ENCODE measurements at places on chromosomes 7 and 10. TPM values are rescaled to one million over a fixed set of nuclear protein-coding genes. Genes with fewer than 3 reads are reported as not detected.

DNA sequence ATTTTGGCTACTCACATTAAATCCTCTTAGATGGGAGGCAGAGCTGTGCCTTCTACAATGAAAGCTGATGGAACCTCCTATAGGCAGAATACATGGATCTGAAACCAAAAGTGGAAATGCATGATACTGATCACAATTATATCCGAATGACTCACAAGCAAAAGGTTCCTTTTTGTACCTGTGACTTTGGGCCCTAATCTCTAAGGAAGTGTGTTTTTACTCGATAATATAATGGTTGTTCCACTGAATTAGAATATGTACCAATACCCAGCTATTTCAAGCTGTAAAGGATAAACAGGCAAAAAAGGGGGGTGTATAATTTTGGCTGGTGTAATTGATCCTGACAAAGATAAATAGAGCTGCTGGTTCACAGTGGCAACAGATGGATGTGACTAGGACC lies 17.6 kb upstream of the LAMB1 start:
- no peak for DNase-seq

DNA sequence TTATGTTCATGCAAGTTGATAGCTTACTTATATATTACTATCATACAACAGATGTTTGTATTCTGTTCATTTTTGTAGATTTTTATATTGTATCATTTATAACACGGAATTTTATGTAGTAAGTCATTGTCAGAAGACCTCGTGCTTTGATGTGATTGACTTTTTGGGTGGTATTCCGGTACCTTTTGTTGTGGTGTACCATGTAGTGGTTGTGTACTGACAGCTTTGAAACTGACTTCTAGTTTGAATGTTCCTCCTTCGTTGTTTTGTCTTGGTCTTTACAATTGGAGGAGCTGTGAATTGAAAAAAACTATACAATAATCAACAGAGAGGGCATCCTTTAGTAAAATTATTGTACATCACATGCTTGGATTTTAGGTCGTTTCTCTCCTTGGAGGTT lies 61.5 kb downstream of the WAC start:
- no peak for DNase-seq

- DNase-seq = no peak
Observed at GRCh38 chr7:91515961-91516360, 251.7 kb downstream of the FZD1 start.

- DNase-seq = no peak
Observed at GRCh38 chr7:16114071-16114470, 307.3 kb downstream of the CRPPA start.

DNA sequence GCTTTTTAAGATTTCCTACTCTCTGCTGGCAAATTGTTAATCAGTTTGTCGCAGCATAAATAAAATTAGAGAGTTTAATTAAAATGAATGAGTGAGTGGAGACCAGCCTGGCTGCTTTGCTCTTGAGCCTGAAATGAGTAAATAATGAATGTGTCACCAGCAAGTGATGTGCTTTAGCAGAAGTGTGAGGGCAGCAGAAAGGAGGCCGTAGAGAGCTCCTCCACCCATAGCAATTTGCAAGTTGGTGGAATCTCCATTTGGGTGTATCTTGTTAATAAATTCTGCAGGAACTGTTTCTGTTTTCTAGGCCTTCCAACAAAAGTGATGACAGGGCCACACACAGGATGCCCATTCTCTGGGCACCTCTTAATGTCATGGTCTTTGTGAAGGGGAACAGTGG lies 18.8 kb upstream of the ERCC6 start:
- no peak for DNase-seq

DNA sequence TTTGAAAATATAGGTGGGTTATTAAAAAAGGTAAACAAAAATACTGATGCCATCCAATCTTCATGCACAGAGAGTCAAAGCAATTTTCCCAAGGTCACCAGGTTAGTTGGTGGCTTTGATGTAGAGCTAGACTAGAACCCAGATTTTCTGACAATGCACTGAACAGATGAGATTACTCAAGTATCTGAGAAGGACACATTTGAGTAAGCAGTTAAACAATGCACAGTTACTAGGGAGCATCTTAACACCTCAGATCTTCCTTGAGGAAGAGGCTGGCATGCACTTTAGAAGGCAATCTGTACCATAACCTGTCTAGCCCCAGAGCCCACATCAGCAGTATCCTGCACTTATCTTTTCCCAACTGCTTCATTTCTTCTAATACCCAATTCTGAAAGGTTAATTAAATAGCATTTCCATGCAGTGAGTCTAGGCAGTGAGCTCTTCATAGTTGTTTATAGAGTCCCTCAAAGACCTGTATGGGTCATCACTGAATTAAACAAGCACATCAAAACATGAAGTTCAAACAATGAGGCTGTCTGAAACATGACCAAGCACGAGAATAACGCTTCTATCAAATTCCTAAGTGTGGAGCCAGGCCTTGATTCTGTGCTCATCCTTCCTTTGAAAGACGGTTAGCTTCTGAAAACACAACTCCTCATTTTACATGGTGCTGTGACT lies 38.2 kb upstream of the ANK3 start:
- no peak for DNase-seq

DNA sequence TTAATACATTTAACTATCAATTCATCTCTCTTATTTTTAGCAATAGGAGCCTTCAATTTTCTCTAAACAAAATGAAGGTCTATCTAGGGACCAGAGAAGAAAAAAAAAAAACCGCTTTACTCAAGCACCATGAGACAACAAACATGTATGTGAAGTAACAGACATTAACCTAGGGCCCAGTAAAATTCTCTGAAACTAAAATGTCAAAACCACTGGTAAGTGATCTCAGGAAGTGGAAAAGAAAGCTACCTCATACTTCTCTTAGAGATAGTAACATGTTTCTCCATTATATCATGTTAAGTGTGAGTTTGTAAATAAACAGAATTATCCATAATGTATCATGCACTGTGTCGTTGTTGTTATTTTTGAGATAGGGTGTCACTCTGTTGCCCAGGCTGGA lies 35.4 kb upstream of the PTER start:
- no peak for DNase-seq

- DNase-seq = no peak
Observed at GRCh38 chr7:45924283-45924682, 3.2 kb upstream of the IGFBP3 start.

- DNase-seq = no peak
Observed at GRCh38 chr7:135960709-135961451, 16.3 kb downstream of the MTPN start.

GRCh38 chr10:31490858-31491504 lies 172.0 kb downstream of the ZEB1 start:
- DNase-seq = no peak

- DNase-seq = no peak
Observed at GRCh38 chr7:84216472-84216871, 21.9 kb upstream of the SEMA3A start.

DNA sequence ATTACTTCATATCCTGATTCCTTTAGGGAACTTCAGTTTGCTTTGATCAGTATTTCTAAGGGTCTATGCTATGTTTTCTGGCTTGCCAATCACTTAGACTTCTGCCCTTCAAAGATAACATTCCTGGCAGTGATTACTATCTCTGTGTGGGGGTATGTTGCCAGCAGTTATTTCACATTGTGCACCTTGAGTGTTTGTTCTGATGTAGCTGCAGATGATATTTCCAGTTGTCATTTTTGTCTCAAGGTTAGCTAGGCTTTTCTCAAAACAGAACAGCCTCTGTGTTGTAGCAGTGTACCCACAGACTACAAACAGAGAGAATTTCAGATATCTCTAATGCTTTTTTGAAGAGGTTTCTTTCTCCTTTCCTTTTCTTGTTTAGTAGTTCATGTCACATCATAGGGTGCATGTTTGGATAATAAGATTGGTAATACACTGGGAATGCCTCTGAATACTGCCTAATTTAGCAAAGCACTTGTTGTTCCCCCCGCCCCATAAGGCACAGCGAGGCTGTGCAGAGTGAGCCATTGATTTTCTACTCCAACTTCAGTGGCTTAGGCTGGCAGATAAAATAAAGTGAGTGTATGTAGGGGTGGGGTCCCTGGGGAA lies 134.7 kb upstream of the AGR3 start:
- DNase-seq = no peak

DNA sequence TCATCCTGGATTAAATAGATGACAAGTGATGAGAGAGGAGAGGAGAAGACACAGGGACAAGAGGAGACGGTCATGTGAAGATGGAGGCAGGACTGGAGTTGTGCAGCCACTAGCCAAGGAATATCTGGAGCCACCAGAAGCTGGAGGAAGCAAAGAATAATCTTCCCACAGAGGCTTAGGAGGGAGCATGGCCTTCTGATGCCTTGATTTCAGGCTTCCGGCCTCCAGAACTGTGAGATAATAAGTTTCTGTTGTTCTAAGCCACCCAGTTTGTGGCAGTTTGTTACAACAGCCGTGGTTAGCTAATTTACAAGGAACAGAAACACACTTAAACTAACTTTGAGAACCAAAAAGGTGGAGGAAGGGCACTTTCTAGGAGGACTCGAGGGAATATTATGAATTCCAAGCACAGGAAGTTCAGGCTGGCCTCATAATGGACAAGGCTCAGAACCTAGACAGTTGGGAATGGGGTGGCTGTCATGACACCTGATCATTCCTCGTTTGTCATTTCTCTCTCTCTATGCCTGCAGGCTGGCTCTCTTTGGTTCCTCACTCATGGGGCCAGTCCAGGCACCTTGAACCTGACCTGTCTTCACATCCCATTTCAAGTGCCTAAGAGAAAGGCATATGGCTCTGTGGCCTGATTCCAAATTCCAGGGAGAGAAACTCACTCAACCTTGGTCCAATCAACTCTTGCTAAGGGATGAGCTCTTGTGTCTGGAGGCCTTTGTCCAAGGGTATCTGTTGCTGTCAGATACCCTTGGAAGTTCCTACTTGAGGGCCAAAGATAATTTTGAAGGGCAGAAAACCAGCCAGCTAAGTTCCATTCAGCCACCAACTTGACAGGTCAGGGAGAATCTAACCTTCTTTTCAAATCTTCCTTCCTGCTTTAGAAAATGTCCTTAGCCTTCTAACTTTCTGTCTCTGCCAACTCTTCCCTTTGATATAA lies 33.5 kb upstream of the PDZD8 start:
- DNase-seq = no peak

- DNase-seq = no peak
Observed at GRCh38 chr7:32415519-32415918, 74.7 kb downstream of the LSM5 start.

GRCh38 chr7:131586259-131586658 lies 29.8 kb upstream of the PODXL start:
- no peak for DNase-seq

- DNase-seq = peak; percentile 38
Observed at GRCh38 chr7:89607792-89608191, 546.5 kb upstream of the STEAP1 start.

GRCh38 chr7:3862774-3863173 lies 561.7 kb downstream of the SDK1 start:
- DNase-seq = no peak

DNA sequence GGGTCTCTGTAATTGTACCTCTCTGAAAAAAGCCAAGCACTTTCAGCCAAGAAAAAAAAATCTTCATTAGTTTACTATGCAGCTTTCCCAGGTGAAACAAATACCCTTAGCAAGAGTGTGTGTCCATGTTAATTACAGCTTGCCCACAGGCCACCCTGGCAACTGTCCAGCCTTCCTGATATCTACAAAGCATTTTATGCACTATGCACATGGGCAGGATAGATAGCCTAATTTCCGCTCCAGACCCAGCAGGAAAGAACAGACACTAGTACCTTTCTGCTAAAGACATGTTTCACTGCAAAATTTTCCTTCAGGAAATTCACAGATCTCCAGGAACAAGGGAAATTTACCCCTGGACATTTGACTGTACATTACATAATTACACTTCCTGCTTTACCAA lies 24.4 kb downstream of the CACNA2D1 start:
- DNase-seq = no peak

Gene C10orf67
- not detected for total RNA-seq

Gene HOXA10
- not detected for total RNA-seq

Gene PCLO
- total RNA-seq = not detected

Gene FAM131B
- 2.9 TPM for total RNA-seq

Gene CNPY1
- total RNA-seq = not detected

Gene NCF1
- total RNA-seq = 3.8 TPM

Gene RELN
- total RNA-seq = not detected

Gene ADRA2A
- total RNA-seq = not detected

Gene KLF14
- not detected for total RNA-seq

All from activated naive CD8-positive, alpha-beta T cell treated with anti-CD3 and anti-CD28 coated beads, Interleukin-2, amount 10 ng/mL, durations not matched to agents 7 days and 5 days (primary cell).